Head of caudate nucleus (tissue), 42 donors: ENCODE measurements at places on chromosomes 6 and 20.

GRCh38 chr6:150661216-150662007 lies 61.7 kb downstream of the PLEKHG1 start:
- no peak for DNase-seq

DNA sequence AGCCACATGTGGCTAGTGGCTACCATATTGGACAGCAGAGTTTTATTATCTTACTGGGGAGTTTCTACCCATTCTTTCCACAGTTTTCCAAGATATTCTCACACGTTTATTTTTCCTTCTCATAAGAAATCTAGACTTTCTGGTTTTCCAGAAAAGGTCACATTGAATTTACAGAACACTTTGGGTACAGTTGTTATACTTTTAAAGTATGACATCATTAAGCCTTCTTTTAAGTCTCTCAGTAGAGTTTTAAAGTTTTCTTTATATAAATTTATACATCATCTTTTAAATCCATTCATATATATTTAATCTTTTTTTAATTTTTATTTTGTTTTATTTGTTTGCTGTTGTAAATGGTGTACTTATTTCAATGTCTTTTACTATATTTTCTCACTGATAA lies 200.3 kb upstream of the QKI start:
- no peak for DNase-seq

- DNase-seq: no peak
Observed at GRCh38 chr20:25355866-25356265, 34.8 kb downstream of the ABHD12 start.

DNA sequence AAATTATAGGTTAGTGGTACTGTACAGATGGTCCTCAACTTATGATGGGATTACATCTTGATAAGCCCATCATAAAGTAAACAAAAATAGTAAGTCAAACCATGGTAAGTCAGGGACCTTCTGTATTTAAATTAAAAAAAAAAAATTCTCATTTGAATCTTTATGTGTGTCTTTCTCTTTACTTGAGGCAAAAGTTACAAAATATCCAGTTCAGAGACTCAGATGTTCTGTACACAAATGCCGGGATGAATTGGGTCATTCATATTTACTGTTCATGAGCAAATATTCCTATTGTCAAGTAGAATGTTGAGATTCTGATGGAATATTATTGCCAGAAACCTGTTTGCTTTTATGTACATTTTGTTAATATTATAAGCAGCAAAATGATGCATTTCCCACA lies 13.4 kb downstream of the PHACTR2 start:
- DNase-seq: no peak

- no peak for DNase-seq
Observed at GRCh38 chr6:10338151-10338550, 76.7 kb downstream of the TFAP2A start.

- DNase-seq: no peak
Observed at GRCh38 chr20:50664254-50664653, 27.1 kb downstream of the RIPOR3 start.

GRCh38 chr6:157428427-157429202 lies 47.6 kb downstream of the ZDHHC14 start:
- peak; percentile 63 for DNase-seq

DNA sequence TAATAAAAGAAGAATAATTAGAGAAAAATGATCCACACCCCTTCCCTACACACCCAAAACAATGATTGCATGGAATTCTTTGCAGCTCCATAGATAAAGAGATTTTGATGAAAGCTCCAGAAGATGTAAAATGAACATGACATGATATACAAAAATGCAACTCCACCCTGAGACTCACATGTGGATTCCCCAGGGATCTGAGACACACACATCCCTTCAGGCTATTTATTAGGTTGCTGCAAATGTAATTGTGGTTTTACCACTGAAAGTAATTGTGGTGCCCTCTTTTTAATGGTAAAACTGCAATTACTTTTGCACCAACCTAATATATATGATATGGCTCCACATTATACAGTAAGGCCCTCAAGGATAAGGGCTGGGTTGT lies 40.4 kb upstream of the TBC1D7 start:
- DNase-seq: no peak

DNA sequence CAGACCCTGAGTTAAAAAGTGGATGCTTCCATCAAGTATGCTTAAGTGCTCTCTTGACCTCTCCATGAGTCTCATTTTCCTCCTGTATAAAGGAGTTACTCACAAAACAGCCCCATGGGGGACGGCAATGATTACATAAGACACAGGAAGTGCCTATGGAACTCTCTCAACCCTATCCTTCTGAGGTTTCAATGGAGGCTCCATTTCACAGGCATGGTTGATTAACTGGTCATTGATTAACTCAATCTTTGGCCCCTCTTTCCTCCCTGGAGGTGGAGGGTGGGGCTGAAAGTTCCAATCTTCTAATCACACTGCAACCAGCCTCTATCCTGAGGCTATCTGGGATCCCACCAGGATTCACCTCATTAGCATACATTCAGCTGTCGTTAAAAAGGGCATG lies 29.3 kb downstream of the CST8 start:
- no peak for DNase-seq

DNA sequence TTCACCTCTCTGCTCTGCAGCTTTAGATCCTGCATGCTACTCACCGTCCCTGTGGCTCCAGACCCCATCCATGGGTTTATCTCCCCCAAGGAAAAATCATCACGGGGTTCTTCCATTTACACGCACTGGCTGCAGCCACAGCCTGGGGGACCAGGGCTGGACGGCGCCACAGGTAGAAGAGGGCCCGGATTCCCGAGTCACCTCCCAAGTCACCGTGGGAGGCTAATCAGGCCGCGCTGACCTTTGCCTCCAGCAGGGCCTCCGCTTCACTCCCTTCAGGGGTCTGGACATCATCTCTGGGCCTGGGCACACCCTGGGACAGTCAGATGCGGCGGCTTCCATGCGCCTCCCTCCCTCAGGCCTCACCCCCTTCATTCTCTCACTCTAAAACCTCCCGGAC lies 47.8 kb upstream of the ENTPD6 start:
- no peak for DNase-seq

DNA sequence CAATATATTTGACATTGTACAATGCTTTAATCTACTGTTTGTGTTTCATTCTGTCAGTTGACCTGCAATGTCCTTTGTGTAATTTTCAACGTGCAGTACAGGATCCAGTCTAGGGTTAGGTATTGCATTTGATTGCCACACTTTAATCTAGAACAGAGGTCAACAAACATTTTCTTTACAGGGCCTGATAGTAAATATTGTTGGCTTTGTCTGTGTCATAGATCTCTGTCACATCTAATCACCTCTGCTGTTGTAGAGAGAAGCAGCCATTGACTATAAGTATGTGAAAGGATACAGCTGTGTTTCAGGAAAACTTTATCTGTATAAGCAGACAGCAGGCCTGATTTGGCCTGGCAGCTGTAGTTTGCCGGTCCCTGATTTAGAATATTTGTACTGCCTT lies 39.3 kb downstream of the ATRN start:
- DNase-seq: no peak

- no peak for DNase-seq
Observed at GRCh38 chr20:23207826-23208540, 121.9 kb upstream of the CD93 start.

DNA sequence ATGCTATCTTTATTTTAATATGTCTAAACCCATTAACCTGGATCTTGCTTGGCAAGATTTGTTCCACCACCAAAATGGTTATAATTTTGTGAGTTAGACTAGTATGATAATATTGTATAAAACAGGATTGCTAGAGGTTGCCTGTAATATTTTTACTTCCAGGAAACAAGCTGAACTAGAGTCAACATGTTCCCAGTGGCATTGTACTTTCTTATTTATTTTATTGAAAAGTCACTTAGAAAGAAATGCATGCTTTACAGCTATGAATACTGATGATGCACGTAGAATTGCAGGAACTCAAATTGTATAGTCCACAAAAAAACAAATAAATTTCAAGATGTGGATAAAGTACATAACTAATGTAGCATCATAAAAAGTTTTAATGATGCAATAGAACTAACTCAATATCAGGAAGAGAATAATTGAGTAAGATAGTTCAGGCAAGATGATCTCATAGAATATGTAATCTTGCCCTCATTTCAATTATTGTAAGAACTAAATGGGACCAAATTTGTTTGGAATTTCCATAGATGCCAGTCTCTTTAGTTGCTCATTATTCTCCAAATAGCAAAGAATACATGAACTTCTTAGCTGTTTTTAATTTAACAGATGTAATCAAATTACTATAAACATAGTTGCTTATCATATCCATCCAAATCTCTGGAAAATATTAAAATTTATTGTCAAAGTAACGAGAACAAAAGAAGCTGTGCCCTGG lies 451.8 kb downstream of the COL12A1 start:
- no peak for DNase-seq

GRCh38 chr6:3844097-3844463 lies 5.1 kb upstream of the FAM50B start:
- DNase-seq: no peak

GRCh38 chr6:124226396-124226795 lies 422.7 kb downstream of the NKAIN2 start:
- DNase-seq: no peak

DNA sequence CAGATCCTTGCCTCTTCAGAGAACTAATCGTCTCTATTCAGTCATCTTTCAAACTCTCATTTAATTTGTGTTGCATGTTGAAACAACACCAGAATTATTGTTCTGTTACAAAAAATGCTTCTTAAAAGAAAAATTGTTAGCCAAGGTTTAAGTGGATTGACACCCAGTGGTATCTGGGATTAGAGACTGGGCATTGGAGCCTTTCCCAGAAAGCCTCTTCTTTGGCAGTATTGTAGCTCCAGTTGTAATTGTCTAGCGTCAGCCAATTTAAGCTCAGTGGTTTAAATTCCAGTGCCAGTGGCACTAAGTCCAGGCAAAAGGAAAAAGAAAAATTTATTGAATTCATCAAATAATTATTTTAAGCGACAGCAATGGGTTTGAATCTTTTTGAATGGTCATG lies 801 bp downstream of the CCDC28A start:
- DNase-seq: no peak

- DNase-seq: no peak
Observed at GRCh38 chr6:107180099-107180498, 64.8 kb upstream of the BEND3 start.

GRCh38 chr20:23928353-23928752 lies 48.8 kb upstream of the CST5 start:
- DNase-seq: no peak

DNA sequence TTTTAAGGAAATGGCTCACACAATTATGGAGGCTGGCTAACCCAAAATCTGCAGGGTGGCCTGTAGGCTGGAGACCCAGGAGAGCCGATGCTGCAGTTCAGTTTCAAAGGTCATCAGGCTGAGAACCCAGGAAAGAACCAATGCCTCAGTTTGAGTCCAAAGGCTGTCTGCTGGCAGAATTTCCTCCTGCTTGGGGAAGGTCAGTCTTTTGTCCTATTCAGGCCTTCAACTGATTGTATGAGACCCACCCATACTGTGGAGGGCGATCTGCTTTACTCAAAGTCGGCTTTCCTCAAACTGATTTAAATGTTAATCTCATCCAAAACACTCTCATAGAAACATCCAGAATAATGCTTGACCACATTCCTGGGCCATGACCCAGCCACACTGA lies 189.7 kb upstream of the CDYL start:
- DNase-seq: no peak
